ENCODE measurements at places on chromosomes 3 and 15.
A peak's percentile ranks its signal among the peaks of the same experiment; 100 is the strongest.

- DNase-seq: no peak
- H3K27me3 ChIP-seq: no peaks in the 10 kb centered on the region
- no peak overlapping the region for H3K27ac ChIP-seq
- no peaks in the 10 kb centered on the region for H3K36me3 ChIP-seq
- H3K4me1 ChIP-seq: no peaks in the 10 kb centered on the region
- H3K4me3 ChIP-seq: no peak overlapping the region
Measured at GRCh38 chr3:150261418-150261817, 146.7 kb upstream of the TSC22D2 start.

GRCh38 chr3:135650309-135650708 is 315.2 kb upstream of the PPP2R3A start:
- no peaks in the 10 kb centered on the region for H3K36me3 ChIP-seq
- DNase-seq: no peak
- H3K27ac ChIP-seq: no peak overlapping the region
- no peaks in the 10 kb centered on the region for H3K27me3 ChIP-seq
- H3K4me1 ChIP-seq: no peaks in the 10 kb centered on the region

- no peaks in the 10 kb centered on the region for H3K27me3 ChIP-seq
- 0 out of 2 replicates have a peak, but pooled peaks cover 4% of the 10 kb centered on the region for H3K4me1 ChIP-seq
- peak; percentile 30 for DNase-seq
- no peak overlapping the region for H3K27ac ChIP-seq
- H3K36me3 ChIP-seq: no peaks in the 10 kb centered on the region
Measured at GRCh38 chr15:94177112-94177511, 54.2 kb upstream of the MCTP2 start.

DNA sequence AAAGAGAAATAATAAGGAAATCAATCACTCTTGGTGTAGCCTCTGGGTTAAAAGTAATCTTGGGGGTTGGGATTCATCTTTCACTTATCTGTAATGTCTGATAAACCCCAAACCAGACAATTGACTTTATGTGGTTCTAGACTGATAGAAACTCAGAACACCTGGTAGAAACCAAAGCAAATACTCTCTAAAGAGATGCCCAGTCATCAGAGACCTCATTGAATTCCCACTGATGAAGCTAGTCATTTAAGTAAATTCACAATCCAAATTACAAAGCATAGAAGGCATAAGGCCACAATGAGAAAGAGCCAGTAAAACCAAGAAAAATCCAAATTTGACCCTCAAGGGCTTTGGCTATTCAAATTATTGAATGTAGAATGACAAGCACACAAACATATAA is 250.6 kb downstream of the MBNL1 start:
- H3K4me1 ChIP-seq: no peaks in the 10 kb centered on the region
- H3K4me3 ChIP-seq: no peak overlapping the region
- no peaks in the 10 kb centered on the region for H3K36me3 ChIP-seq
- H3K27ac ChIP-seq: no peak overlapping the region
- no peaks in the 10 kb centered on the region for H3K27me3 ChIP-seq

- H3K4me3 ChIP-seq: no peak overlapping the region
- peaks cover 17% of the 10 kb centered on the region for H3K27me3 ChIP-seq
- no peaks in the 10 kb centered on the region for H3K36me3 ChIP-seq
- H3K4me1 ChIP-seq: no peaks in the 10 kb centered on the region
Measured at GRCh38 chr15:48084759-48085590, 35.8 kb upstream of the SLC24A5 start.

GRCh38 chr3:3180456-3180855 is 965 bp upstream of the CRBN start:
- no peak overlapping the region for H3K27ac ChIP-seq
- no peak overlapping the region for H3K4me3 ChIP-seq
- peaks cover 19% of the 10 kb centered on the region for H3K4me1 ChIP-seq
- DNase-seq: peak; percentile 16
- H3K27me3 ChIP-seq: no peaks in the 10 kb centered on the region
- H3K36me3 ChIP-seq: no peaks in the 10 kb centered on the region

- H3K27me3 ChIP-seq: no peaks in the 10 kb centered on the region
- no peak overlapping the region for H3K4me3 ChIP-seq
- peaks cover 17% of the 10 kb centered on the region for H3K4me1 ChIP-seq
- H3K27ac ChIP-seq: no peak overlapping the region
- no peak for DNase-seq
- no peaks in the 10 kb centered on the region for H3K36me3 ChIP-seq
Measured at GRCh38 chr3:182484682-182485081, 308.6 kb upstream of the ATP11B start.

- H3K36me3 ChIP-seq: no peaks in the 10 kb centered on the region
- H3K27ac ChIP-seq: no peak overlapping the region
- DNase-seq: peak; percentile 91
- 0 out of 2 replicates have a peak, but pooled peaks cover 3% of the 10 kb centered on the region for H3K4me1 ChIP-seq
- H3K4me3 ChIP-seq: no peak overlapping the region
Measured at GRCh38 chr15:89740137-89740536, 10.9 kb downstream of the MESP1 start.

- no peaks in the 10 kb centered on the region for H3K4me1 ChIP-seq
- H3K4me3 ChIP-seq: no peak overlapping the region
- no peaks in the 10 kb centered on the region for H3K36me3 ChIP-seq
Measured at GRCh38 chr3:122151480-122151879, 32.0 kb upstream of the CASR start.

DNA sequence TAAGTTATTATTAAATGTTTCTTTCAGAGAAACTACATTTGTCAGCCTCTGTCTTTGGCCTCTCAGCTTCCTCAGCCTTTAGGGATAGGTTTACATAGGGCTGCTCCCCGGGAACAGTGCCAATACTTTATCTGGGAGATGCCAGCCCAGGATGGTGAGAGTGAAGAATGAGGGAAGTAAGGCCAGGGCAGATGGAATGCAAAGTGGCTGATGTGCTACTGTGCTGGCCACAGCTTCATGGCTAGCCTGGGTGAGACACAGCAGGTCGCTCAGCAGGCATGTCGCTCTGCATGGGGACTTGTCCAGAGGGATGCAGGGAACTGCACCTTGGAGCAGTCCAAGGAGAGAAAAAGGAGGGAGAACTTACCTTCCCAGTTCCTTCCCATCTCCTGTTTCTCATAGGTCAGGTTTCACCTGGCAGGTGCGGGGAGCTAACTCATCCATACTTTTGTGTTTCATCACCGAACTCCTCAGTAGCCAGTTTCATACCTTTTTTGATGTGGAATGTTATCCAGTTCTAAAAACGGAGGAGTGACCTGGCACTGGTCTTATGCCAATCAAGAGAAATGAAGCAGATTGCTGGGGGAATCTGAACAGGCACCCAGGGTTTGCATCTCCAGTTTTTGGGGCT is 30.9 kb upstream of the C15orf39 start:
- H3K27ac ChIP-seq: peak overlapping the region; percentile 95
- no peaks in the 10 kb centered on the region for H3K36me3 ChIP-seq
- peak; percentile 83 for DNase-seq
- H3K27me3 ChIP-seq: no peaks in the 10 kb centered on the region
- peak overlapping the region; percentile 27 for H3K4me3 ChIP-seq

DNA sequence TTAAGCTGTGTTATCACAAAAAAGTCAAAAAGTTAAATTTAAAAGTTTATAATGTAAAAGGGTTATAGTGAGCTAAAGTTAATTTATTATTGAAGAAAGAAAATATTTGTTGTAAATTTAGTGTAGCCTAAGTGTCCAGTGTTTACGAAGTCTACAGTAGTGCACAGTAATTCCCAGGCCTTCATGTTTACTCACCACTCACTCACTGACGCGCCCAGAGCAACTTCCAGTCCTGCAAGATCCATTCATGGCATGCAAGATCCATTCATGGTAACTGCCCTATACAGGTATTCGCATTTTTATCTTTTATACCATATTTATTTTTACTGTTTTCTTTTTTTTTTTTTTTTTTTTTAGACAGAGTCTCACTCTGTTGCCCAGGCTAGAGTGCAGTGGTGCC is 69.5 kb downstream of the TPRA1 start:
- no peak overlapping the region for H3K27ac ChIP-seq
- no peaks in the 10 kb centered on the region for H3K36me3 ChIP-seq
- no peak overlapping the region for H3K4me3 ChIP-seq
- peaks cover 13% of the 10 kb centered on the region for H3K27me3 ChIP-seq
- DNase-seq: peak; percentile 13
- H3K4me1 ChIP-seq: peaks cover 8% of the 10 kb centered on the region

GRCh38 chr3:160982491-160982890 is 122.7 kb downstream of the B3GALNT1 start:
- H3K4me3 ChIP-seq: no peak overlapping the region
- 0 out of 2 replicates have a peak, but pooled peaks cover 5% of the 10 kb centered on the region for H3K36me3 ChIP-seq
- no peak for DNase-seq
- no peaks in the 10 kb centered on the region for H3K27me3 ChIP-seq
- H3K27ac ChIP-seq: no peak overlapping the region

DNA sequence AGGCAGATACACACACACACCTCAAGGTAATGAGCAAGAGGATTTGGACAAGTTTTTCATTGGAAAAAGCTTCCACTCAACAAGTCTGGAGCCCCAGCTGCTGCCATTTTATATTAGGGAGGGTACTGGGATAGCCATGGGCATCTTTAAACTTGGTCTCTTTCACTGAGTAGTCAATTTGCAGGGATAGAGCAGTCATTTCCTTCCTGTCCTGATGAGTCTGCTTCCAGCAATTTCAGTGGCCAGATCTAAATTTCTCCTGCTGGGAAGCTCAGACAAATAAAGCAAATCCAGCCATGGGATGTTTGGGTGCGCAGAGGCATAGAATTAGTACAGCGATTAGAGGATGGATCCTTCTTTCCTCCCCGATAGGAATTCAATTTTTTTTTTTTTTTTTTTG is 874 bp upstream of the ERC2 start:
- no peak for DNase-seq
- peaks cover 31% of the 10 kb centered on the region for H3K27me3 ChIP-seq
- no peaks in the 10 kb centered on the region for H3K4me1 ChIP-seq

GRCh38 chr15:39511000-39511915 is 69.6 kb upstream of the THBS1 start:
- peak; percentile 83 for DNase-seq
- H3K27ac ChIP-seq: no peak overlapping the region
- H3K4me3 ChIP-seq: 0 out of 2 replicates have a peak overlapping the region, but pooled peaks have one; percentile 4
- H3K36me3 ChIP-seq: no peaks in the 10 kb centered on the region

- H3K4me3 ChIP-seq: no peak overlapping the region
- H3K36me3 ChIP-seq: no peaks in the 10 kb centered on the region
- H3K27ac ChIP-seq: no peak overlapping the region
- peaks cover 4% of the 10 kb centered on the region for H3K4me1 ChIP-seq
Measured at GRCh38 chr3:37712421-37712820, 149.3 kb upstream of the CTDSPL start.

DNA sequence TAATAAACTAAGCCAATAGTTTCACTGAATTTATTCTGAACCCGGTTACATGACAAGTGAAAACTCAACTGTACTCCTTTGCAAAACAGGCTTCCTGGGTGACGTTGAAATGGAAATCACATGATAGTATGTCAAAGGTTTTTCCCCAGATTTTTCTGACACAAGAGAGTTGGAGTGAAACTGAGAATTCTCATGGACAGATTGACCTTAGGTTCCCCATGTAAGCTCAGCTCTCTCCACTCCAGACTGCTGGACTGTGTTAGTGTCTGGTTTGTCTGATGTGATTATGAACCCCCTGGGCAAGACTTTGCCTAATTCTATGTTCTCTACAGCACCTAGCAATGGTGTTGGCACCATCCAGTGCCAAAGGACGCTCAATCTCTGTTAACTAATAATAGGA is 219.7 kb upstream of the COL8A1 start:
- no peaks in the 10 kb centered on the region for H3K4me1 ChIP-seq
- H3K36me3 ChIP-seq: no peaks in the 10 kb centered on the region
- DNase-seq: no peak

GRCh38 chr15:71278989-71279756 is 163.9 kb downstream of the THSD4 start:
- DNase-seq: peak; percentile 95
- H3K4me1 ChIP-seq: peaks cover 67% of the 10 kb centered on the region
- H3K36me3 ChIP-seq: peaks cover 7% of the 10 kb centered on the region
- H3K27ac ChIP-seq: peak overlapping the region; percentile 96

DNA sequence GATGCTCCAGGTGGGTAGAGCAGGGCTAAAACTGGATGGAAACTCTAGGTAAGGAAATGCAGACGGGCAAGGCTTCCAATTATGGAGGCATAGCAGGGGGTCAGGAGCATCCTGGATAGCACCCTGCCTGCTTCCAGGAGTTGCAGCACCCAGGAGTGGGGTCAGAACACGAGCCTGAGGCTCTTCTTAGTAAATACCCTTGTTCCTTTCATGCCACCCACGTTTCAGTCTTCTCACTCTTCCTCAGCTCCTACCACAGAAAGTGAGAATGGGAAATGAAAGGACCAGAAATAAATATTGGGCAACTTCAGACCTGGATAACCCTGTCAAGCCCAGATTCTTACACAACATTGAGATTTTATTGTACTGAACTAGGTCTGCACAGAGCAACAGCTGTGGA is 16.4 kb downstream of the CCR1 start:
- H3K27ac ChIP-seq: no peak overlapping the region
- no peaks in the 10 kb centered on the region for H3K36me3 ChIP-seq
- no peak for DNase-seq
- H3K4me3 ChIP-seq: no peak overlapping the region
- no peaks in the 10 kb centered on the region for H3K27me3 ChIP-seq
- H3K4me1 ChIP-seq: peaks cover 11% of the 10 kb centered on the region

DNA sequence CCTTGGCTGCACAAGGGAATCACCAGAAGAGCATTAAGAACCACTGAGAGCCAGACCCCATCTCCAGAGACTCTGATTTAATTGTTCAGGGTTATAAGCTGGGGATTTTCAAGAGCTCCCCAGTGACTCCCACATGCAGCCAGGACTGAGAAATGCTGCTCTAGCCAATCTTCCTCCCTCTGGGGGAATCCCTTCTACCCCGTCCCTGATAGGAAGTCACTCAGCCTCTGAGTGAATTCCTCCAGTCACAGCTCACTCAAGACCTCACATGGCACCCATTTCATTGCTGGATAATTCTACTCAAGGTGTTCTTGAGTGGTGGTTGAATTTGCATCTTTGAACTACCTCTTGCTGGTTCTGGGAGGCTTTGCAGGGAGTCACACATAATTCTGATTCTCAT is 10.7 kb downstream of the CCR3 start:
- H3K36me3 ChIP-seq: no peaks in the 10 kb centered on the region
- no peak for DNase-seq
- no peak overlapping the region for H3K4me3 ChIP-seq
- H3K27me3 ChIP-seq: no peaks in the 10 kb centered on the region
- H3K4me1 ChIP-seq: no peaks in the 10 kb centered on the region
- no peak overlapping the region for H3K27ac ChIP-seq

DNA sequence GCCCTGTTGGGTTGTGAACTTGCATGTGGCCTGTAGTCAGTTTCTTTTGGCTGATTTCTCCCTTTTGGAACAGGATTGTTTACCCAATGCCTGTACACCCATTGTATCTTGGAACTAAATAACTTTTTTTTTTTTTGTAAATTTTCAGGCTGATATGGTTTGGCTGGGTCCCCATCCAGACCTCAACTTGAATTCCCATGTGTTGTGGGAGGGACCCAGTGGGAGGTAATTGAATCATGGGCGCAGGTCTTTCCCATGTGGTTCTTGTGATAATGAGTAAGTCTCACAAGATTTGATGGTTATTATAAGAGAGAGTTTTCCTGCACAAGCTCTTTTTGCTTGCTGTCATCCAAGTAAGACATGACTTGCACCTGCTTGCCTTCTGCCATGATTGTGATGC is 253.8 kb upstream of the GBE1 start:
- no peak for DNase-seq
- peaks cover 7% of the 10 kb centered on the region for H3K4me1 ChIP-seq
- H3K36me3 ChIP-seq: no peaks in the 10 kb centered on the region
- H3K4me3 ChIP-seq: no peak overlapping the region
- H3K27ac ChIP-seq: no peak overlapping the region

GRCh38 chr3:190774633-190775032 is 87.9 kb downstream of the GMNC start:
- no peak overlapping the region for H3K4me3 ChIP-seq
- no peak for DNase-seq
- no peak overlapping the region for H3K27ac ChIP-seq
- H3K36me3 ChIP-seq: no peaks in the 10 kb centered on the region
- H3K27me3 ChIP-seq: no peaks in the 10 kb centered on the region
- H3K4me1 ChIP-seq: no peaks in the 10 kb centered on the region
